Umbilical cord (tissue), 2 donors: ENCODE measurements at places on chromosomes 4 and X. TPM values are rescaled to one million over a fixed set of nuclear protein-coding genes. Genes with fewer than 3 reads are reported as not detected.

- DNase-seq, result peak; percentile 33
These were observed 2068.9 kb downstream of the PCDH7 start for GRCh38 chr4:32789026-32789608.

DNA sequence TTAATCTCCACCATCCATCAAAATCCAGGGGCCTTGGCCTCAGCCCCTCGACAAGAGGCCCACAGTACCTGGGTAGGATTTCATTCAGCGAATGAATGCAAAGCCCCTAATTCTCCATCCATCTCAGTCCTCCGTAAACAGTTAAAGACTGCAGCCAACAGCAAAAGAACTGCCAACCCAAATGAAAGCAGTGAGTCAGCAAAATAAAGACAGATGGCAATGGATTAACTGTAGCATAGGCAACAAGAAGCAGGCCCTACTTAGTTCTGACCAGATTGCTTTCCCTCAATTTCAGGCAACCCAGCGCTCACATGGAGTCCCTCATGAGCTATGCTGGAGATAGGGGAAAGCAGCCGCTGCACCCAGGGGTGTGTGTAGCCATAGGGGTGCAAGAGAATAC is 21.4 kb downstream of the PLAC1 start:
- peak; percentile 75 for DNase-seq

- DNase-seq, result no peak
These were observed at the start of gene BMP3 for GRCh38 chr4:81030061-81030980. Gene BMP3, plus strand, starts transcription at chr4:81030708. Its CDS starts 577 bp downstream, at chr4:81031285.

GRCh38 chrX:111652719-111653118 is 28.3 kb upstream of the ALG13 start:
- peak; percentile 0 for DNase-seq

GRCh38 chr4:147617841-147618691 is 869 bp downstream of the TMEM184C start:
- DNase-seq, result no peak

- DNase-seq, result no peak
These were observed 85.4 kb upstream of the IGFBP7 start for GRCh38 chr4:57195622-57196021.

- no peak for DNase-seq
These were observed 408.2 kb downstream of the SMARCA1 start for GRCh38 chrX:129115104-129115503.

DNA sequence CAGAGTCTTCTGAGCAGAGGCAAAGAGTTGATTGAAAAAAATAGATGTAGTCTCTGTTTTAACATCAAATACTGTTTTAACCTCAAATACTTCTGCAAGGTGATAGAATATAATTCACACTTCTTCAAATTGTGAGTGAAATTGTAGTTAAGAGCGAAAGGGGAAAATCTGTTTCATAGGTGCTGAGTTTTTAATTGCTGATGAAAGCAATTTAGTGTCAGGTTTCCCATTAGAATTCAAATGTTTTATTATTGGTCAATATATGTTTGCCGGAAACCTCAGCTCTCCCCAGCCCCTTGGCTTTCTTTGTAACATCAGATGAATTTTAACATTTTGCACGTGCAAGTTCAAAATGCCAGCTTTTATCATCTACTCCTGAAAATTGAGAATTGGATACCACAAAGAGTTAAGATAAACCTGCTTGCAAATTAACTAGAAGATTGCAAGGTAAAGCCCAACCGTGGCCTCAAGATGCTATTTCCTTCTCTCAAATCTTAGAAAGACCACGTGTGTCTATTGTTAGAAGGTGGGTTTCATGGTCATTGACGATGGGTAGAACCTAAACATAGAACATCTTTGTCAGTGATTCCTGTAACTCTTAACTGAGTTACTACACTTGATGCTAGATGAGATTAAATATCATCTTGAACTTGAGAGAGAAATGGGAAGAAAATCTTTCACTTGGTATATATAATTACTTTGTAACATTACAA is 1824.2 kb upstream of the TENM3 start:
- DNase-seq, result no peak

DNA sequence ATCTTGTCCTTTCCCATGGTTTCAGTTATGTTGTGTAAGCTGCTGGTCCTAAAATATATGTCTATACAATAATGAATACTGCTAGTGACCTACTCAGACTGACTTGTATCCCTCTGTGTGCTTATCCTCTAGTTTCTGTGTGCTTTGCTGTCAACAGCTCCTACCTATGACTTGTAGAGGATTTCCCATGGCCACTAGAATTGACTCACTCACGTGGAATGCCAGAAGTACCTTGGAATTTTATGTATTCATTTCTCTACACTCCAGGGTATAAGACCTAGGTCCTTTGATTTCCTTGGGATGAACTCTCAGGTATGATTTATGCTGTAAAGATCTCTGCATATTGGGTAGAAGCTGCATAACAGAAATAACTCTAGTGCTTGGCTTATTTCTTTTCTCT is 279.9 kb upstream of the SLIT2 start:
- DNase-seq, result no peak

- peak; percentile 19 for DNase-seq
These were observed 19.0 kb downstream of the COX7B2 start for GRCh38 chr4:46890056-46890455.

DNA sequence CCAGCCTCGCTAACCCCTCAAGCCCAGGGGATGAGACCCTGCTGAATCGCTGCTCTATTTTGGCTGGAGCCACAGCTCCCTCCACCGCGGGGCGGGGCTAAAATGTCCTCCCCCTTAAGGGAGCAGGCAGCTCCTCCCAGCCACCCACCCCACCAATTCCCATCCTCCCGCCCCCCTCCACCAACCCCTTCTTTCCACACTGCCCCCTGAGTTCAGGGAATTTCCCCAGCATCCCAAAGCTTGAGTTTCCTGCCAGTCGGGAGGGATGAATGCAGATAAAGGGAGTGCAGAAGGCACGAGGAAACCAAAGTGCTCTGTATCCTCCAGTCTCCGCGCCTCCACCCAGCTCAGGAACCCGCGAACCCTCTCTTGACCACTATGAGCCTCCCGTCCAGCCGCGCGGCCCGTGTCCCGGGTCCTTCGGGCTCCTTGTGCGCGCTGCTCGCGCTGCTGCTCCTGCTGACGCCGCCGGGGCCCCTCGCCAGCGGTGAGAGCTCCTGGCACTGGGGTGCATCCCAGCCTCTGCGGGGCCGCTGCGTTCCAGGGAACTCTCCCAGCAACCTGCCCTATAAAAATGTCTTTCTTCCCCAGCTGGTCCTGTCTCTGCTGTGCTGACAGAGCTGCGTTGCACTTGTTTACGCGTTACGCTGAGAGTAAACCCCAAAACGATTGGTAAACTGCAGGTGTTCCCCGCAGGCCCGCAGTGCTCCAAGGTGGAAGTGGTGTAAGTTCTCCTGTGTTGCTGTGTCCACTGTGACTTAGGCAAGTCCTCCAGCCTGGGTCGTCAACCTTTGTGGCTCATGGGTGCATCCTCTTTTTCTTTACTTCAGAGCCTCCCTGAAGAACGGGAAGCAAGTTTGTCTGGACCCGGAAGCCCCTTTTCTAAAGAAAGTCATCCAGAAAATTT is at the start of gene CXCL6:
Gene CXCL6 (plus strand): TSS at position 306 of the 907 bp plus-strand sequence. CDS start 73 bp downstream, at position 379.
- DNase-seq, result no peak

- DNase-seq, result no peak
These were observed 290.2 kb downstream of the FBXW7 start for GRCh38 chr4:152245680-152246079.

GRCh38 chr4:154208424-154208823 is 283.2 kb downstream of the DCHS2 start:
- DNase-seq, result no peak

- peak; percentile 63 for DNase-seq
These were observed 4.8 kb upstream of the NKX3-2 start for GRCh38 chr4:13548984-13549546.

- no peak for DNase-seq
These were observed 100.3 kb downstream of the SLC34A2 start for GRCh38 chr4:25755911-25756310.

- DNase-seq, result no peak
These were observed 201.2 kb downstream of the NPNT start for GRCh38 chr4:106096454-106096853.

GRCh38 chr4:150973626-150974251 is 41.3 kb downstream of the LRBA start:
- DNase-seq, result no peak

- DNase-seq, result no peak
These were observed 21.2 kb upstream of the FAM156A start for GRCh38 chrX:52979568-52979967.

- DNase-seq, result peak; percentile 83
These were observed 104.6 kb upstream of the BMPR1B start for GRCh38 chr4:94653095-94653649.

- DNase-seq, result peak; percentile 11
These were observed 56.6 kb upstream of the NRK start for GRCh38 chrX:105765691-105766090.

DNA sequence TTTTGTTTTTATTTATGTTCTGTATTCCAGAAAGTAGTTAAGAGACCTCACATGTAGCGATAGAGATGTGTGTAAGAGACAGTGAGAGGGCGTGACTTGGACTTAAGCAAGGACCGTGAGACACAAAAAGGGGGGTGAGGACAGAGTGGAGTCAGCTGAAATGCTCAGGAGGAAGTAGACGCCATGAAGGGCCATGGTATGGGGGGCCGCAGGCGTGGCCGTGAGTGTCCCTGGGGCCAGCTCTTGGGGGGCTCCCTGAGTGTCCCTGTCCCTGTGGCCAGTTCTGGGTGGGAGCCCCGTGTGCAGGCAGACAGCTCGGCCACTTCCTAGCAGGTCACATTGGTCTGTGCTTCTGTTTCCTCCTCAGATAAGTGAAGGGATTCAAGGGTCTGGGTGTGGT is 23.0 kb upstream of the MSANTD1 start:
- DNase-seq, result no peak

- peak; percentile 70 for DNase-seq
These were observed 3.5 kb upstream of the SLIT2 start for GRCh38 chr4:20248155-20248558.

GRCh38 chrX:106611317-106611678 is 480 bp upstream of the RADX start:
- DNase-seq, result no peak

DNA sequence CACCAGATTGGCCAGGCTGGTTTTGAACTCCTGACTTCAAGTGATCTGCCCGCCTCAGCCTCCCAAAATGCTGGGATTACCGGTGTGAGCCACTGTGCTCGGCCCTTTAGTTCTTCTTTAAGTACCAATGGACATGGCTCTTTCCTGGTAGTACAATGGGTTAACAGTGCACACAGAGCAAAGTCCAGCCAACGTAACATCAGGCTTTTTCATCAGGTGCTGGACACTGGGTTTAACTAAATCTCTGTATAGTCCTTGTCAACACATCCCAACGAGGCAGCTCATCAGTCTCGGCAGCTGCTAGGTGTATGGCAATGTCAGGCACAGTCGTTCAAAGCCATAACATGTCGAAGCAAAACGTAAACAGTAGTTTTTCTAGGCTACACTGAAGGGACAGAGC is 93.8 kb downstream of the HDAC8 start:
- no peak for DNase-seq

GRCh38 chr4:124762956-124763355 is 50.4 kb upstream of the ANKRD50 start:
- no peak for DNase-seq

DNA sequence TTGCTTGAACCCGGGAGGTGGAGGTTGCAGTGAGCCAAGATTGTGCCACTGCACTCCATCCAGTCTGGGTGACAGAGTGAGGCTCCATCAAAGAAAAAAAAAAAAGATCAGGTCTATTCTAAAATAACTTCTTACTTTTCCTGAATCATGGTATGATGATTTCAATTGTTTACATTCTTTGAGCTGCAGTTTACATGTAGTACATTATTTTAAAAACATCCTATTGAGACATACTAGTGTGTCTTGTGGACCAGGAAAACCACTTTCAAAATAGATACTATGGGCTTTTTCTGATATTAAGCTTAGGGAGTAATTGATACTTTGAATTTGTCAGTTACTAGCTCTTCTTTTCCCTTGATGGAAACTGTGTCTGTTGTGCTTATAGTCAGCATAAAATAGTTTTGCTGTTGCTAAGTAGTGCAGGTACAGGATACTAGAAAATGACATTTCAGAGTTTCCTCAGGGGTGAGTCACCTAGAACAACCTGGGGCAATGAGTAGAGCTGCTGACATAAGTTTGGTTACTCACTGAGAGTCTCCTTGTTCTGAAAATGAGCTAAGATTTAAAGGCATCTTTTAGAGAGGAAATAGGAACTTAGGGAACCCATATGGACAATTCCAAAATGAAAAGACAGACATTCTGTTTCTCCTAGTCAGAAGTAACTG is 53.2 kb upstream of the C4orf54 start:
- DNase-seq, result peak; percentile 3

- no peak for DNase-seq
These were observed 28.3 kb upstream of the NWD2 start for GRCh38 chr4:37216209-37216608.

DNA sequence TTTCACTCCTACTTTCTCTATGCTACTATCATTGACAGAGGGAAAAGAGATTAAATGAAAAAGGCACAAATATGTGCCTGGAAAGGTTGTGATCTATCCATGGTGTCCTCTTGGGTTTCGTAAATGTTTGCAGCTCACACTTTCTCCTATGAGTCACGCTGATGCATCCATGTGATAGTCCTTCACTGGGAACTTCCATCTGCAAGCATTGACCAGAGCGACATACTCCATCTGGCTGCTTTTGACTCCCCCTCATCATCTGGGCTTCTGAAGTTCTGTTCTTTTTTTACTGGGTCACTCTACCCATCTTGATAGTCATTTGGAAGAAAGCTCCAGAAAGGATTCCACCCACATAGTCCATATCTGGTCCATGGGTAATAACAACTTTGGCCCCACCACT is 84.7 kb upstream of the NDST3 start:
- no peak for DNase-seq

DNA sequence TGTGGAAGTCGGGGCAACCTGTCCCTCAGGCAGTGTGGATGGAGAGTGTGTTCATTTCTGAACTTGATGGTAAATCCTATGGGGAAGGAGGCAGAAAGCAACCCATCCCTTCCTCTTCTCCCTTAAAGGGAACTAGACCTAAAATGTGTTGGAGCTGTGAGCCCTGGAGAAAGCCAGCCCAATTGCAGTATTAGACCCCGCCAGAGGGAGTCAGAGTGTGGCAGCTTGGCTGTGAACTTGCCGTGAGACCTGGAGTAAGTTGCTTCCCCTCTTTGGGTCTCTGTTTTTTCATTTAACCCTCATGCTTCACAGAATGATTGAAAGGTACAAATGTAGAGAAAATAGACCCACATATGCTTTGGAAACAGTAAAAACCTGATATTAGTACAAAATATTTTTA is 108.7 kb upstream of the PAK3 start:
- DNase-seq, result no peak

Gene ETDB
- not detected for total RNA-seq

Gene BEX2
- total RNA-seq, result 14.7 TPM

Gene CLTRN
- total RNA-seq, result 2.4 TPM

Gene PGK1
- total RNA-seq, result 203 TPM

Gene TSPAN7
- total RNA-seq, result 3.9 TPM

Gene PIN4
- total RNA-seq, result 14.7 TPM

Gene EMCN
- total RNA-seq, result 8.7 TPM

Gene ARL9
- 1.7 TPM for total RNA-seq

Gene MSL3
- total RNA-seq, result 25.0 TPM

Gene PDE6B
- 7.0 TPM for total RNA-seq

Gene ATP1B4
- 1.4 TPM for total RNA-seq

Gene GAGE2A
- total RNA-seq, result not detected

Gene PAGE4
- total RNA-seq, result 2.6 TPM

Gene USO1
- total RNA-seq, result 136 TPM

Gene PCDH10
- 30.6 TPM for total RNA-seq
